ENCODE measurements at places on chromosomes 1 and 21. TPM values are rescaled to one million over a fixed set of nuclear protein-coding genes. Genes with fewer than 3 reads are reported as not detected.
A peak's percentile ranks its signal among the peaks of the same experiment; 100 is the strongest.

The TSSK3 gene
- 3.9 TPM for total RNA-seq

The E2F2 gene
- 46.1 TPM for total RNA-seq

The TNNI3K gene
- not detected for total RNA-seq

The C1orf226 gene
- total RNA-seq, result 34.3 TPM

The CYP4Z1 gene
- not detected for total RNA-seq

The PRAMEF8 gene
- not detected for total RNA-seq

The ERO1B gene
- 4.1 TPM for total RNA-seq

GRCh38 chr1:218990019-218990418 lies 183.7 kb upstream of the LYPLAL1 start:
- H3K4me1 ChIP-seq, result no peaks in the 10 kb centered on the region
- no peak overlapping the region for H3K4me3 ChIP-seq
- H3K36me3 ChIP-seq, result no peaks in the 10 kb centered on the region

DNA sequence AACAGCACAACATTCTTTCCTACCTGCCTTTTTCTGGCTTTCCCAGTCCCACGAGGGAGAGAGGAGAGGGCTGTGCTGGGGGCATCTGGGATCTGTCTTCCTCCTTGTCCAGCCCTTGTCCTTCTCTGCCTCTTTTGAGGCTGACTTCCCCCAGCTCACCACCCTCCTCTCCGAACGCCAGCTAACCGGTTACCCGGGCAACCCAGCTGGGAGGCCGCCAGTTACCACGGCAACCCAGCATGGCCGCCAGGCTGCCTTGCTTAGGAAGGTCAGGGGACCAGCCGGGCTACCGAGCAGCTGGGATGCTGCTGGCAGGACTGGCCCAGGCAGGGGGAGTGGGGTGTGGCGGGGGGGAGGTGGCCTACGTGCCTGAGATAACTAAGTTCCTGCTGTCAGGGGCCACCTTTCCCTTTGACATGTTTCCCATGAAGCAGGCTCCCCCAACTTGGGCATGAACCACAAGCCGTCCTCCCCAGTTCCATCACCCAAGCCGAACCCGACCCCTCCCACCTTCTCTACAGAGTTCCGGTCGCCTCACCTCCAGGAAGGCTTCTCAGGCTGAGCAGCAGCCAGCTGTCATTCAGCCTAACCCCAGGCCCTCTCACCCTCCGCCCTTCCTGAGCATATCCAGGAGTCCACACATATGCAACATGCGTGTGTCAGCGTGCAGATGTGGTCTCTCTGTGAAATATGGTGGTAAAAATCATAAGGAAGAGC lies 8.7 kb downstream of the PLEKHA6 start:
- no peaks in the 10 kb centered on the region for H3K36me3 ChIP-seq
- H3K4me1 ChIP-seq, result no peaks in the 10 kb centered on the region
- no peak overlapping the region for H3K27ac ChIP-seq
- no peak overlapping the region for H3K4me3 ChIP-seq
- no peaks in the 10 kb centered on the region for H3K27me3 ChIP-seq

DNA sequence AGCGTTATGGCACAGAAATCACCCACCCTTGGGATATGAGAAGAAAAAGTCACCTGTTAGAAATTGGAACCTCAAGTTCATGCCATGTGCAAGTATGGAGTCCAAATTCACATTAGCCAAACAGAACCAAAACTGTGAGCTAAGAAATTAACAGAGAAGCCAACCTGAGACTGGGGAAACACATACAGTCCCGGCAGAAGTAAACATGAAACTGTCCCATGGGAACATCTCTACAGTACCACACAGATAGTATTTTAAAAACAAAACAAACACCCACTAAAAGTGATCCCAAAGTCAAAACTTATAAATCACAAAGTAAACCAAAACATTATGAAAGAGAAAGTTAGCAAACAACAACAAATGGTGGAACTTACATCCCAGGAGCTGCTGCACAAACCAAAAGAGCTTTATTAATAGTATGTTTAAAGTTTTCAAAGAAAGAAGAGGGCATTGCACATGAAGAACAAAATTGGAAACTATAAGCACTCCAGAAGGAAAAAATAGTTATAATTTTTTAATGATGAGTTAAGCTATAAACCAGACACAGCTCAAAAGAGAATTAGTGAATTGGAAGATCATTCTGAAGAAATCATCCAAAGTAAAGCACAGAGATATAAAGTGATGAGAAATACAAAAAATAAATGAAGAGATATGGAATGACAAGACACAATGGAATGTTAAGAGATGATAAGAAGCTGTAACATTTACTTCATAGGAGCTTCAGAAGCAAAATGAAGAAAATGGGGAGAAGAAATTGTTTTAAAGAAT lies 83.5 kb upstream of the COA6 start:
- H3K4me3 ChIP-seq, result no peak overlapping the region
- no peak for DNase-seq
- peak overlapping the region; percentile 10 for H3K27ac ChIP-seq
- H3K4me1 ChIP-seq, result peaks cover 22% of the 10 kb centered on the region
- H3K27me3 ChIP-seq, result no peaks in the 10 kb centered on the region

DNA sequence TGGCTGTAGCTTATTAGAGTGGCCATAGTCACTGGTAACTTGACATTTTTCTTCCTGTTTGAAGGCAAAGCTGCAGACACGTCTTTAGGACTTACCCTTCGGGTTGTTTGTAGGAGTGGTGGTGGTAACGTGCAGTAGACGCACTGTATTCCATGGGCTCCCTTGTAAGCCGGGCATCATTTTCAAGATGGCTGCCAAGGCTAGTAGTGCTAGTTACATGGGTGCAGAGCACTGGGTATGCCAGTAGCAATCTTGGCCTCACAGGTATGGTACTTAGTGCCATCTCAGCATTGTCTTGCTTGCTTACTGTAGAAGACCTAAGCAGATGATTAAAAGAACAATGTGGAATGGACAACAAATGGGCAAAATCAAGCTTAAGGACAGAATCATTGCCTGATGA lies 1.9 kb downstream of the YBX1 start:
- H3K4me3 ChIP-seq, result peak overlapping the region; percentile 79
- peaks cover 49% of the 10 kb centered on the region for H3K36me3 ChIP-seq
- H3K4me1 ChIP-seq, result peaks cover 31% of the 10 kb centered on the region
- no peak overlapping the region for H3K27ac ChIP-seq
- DNase-seq, result peak; percentile 71
- H3K27me3 ChIP-seq, result no peaks in the 10 kb centered on the region

GRCh38 chr1:113663165-113663951 lies 95.9 kb downstream of the PHTF1 start:
- H3K36me3 ChIP-seq, result no peaks in the 10 kb centered on the region
- H3K4me3 ChIP-seq, result no peak overlapping the region
- no peak overlapping the region for H3K27ac ChIP-seq
- H3K4me1 ChIP-seq, result no peaks in the 10 kb centered on the region
- no peak for DNase-seq

GRCh38 chr21:32338209-32338921 lies 39.7 kb downstream of the MRAP start:
- H3K4me3 ChIP-seq, result no peak overlapping the region
- H3K4me1 ChIP-seq, result no peaks in the 10 kb centered on the region
- no peaks in the 10 kb centered on the region for H3K27me3 ChIP-seq
- H3K36me3 ChIP-seq, result peaks cover 72% of the 10 kb centered on the region
- H3K27ac ChIP-seq, result no peak overlapping the region

GRCh38 chr21:36145259-36145658 lies 10.4 kb downstream of the CBR3 start:
- H3K27ac ChIP-seq, result no peak overlapping the region
- H3K4me3 ChIP-seq, result no peak overlapping the region
- DNase-seq, result no peak

GRCh38 chr1:41526956-41527561 lies 42.6 kb upstream of the EDN2 start:
- no peaks in the 10 kb centered on the region for H3K36me3 ChIP-seq
- no peak overlapping the region for H3K4me3 ChIP-seq
- H3K4me1 ChIP-seq, result no peaks in the 10 kb centered on the region
- DNase-seq, result no peak

DNA sequence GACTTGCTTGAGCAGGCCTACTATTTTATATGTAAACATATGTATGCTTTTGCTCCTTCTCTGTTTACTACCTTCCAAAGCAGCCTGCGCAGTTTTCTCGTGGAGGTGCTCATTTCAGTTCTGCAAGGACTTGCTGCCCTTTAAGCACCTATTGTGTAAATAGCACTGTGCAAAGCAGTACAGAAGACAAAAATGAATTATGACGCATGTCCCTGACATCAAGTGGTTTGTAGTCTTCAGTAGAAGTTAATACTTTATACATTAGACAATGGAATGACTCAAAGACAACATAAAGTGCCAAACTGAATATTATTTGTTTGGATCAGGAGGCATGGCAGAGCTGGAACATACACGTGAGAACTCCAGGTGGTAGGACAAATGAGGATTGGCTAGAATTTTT lies 611.7 kb downstream of the LMO4 start:
- H3K27ac ChIP-seq, result no peak overlapping the region
- peaks cover 25% of the 10 kb centered on the region for H3K4me1 ChIP-seq
- H3K27me3 ChIP-seq, result no peaks in the 10 kb centered on the region
- DNase-seq, result no peak

- no peak for DNase-seq
- no peaks in the 10 kb centered on the region for H3K27me3 ChIP-seq
- no peaks in the 10 kb centered on the region for H3K4me1 ChIP-seq
- no peak overlapping the region for H3K27ac ChIP-seq
- no peak overlapping the region for H3K4me3 ChIP-seq
Measured at GRCh38 chr21:41071258-41072171, 96.4 kb upstream of the BACE2 start.

GRCh38 chr1:23103001-23103889 lies 65.4 kb downstream of the LUZP1 start:
- no peaks in the 10 kb centered on the region for H3K36me3 ChIP-seq
- DNase-seq, result peak; percentile 69
- H3K4me3 ChIP-seq, result no peak overlapping the region
- H3K4me1 ChIP-seq, result peaks cover 39% of the 10 kb centered on the region
- H3K27me3 ChIP-seq, result no peaks in the 10 kb centered on the region

DNA sequence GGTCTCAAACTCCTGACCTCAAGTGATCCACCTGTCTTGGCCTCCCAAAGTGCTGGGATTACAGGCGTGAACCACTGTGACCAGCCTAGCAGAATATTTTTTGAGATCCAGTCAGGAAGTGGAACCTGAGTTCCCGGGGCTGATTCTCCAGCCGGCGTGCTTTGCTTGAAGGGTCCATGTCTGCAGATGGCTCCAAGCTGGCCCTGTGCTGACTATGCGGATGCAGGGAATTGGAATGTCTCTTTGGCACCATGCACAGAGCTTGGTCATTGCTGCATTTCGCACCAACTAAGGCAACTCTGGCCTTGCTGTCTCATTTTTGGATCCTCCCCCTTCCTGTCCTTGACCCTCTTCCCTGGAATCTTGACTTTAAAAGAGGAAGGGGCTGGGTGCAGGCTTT lies 28.1 kb downstream of the ARHGEF10L start:
- DNase-seq, result no peak
- no peaks in the 10 kb centered on the region for H3K36me3 ChIP-seq
- no peak overlapping the region for H3K27ac ChIP-seq
- H3K4me3 ChIP-seq, result no peak overlapping the region
- no peaks in the 10 kb centered on the region for H3K27me3 ChIP-seq

DNA sequence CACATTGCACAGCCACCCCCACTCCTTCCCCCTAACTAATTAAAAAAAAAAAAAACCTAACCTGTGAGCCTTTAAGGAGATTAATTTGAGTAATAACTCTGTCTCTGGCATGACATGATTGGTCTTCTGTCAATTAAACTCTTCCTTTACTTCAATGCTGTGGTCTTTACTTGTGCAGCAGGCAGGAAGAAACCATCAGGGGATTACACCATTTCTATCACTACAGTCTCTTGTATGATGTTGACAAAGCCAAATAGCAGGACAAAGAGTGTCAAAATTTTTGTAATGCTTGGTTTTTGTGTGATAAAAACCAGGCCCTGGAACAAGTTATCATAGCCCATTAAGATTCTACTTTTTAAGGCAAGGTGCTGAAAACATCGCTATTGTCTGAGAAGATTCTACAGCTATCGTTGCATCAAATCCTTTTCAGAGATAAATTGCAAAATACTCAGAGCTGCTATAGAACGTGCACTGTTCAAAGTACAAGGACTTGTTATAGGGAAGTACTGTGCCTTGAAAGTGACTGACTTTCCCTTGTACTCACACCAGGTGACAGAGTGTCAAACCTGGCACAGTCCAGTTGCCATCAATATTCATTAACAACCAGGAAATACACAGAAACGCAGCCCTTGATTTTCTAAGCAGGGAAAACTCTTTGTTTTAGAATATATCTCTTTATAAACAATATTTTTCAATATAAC lies 37.7 kb downstream of the LHX9 start:
- H3K4me3 ChIP-seq, result no peak overlapping the region
- no peaks in the 10 kb centered on the region for H3K27me3 ChIP-seq
- H3K36me3 ChIP-seq, result no peaks in the 10 kb centered on the region
- H3K4me1 ChIP-seq, result no peaks in the 10 kb centered on the region
- no peak overlapping the region for H3K27ac ChIP-seq

GRCh38 chr1:239723776-239724367 lies 337.5 kb downstream of the CHRM3 start:
- no peak overlapping the region for H3K4me3 ChIP-seq
- H3K4me1 ChIP-seq, result no peaks in the 10 kb centered on the region
- no peak for DNase-seq
- H3K27me3 ChIP-seq, result no peaks in the 10 kb centered on the region
- H3K36me3 ChIP-seq, result no peaks in the 10 kb centered on the region

DNA sequence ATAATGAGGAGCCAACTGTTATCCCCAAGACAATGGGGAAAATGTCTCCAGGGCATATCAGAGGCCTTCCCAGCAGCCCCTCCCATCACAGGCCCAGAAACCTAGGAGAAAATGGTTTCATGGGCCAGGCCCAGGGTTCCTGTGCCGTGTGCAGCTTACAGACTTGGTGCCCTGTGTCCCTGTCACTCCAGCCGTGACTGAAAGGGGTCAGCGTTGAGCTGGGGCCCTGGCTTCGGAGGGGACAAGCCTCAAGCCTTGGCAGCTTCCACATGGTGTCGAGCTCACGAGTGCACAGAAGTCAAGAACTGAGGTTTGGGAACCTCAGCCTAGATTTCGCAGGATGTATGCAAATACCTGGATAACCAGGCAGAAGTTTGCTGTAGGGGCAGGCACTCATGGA lies 18.1 kb downstream of the SIPA1L2 start:
- no peak for DNase-seq
- H3K27ac ChIP-seq, result no peak overlapping the region
- no peaks in the 10 kb centered on the region for H3K27me3 ChIP-seq
- H3K4me1 ChIP-seq, result peaks cover 27% of the 10 kb centered on the region
- no peak overlapping the region for H3K4me3 ChIP-seq

DNA sequence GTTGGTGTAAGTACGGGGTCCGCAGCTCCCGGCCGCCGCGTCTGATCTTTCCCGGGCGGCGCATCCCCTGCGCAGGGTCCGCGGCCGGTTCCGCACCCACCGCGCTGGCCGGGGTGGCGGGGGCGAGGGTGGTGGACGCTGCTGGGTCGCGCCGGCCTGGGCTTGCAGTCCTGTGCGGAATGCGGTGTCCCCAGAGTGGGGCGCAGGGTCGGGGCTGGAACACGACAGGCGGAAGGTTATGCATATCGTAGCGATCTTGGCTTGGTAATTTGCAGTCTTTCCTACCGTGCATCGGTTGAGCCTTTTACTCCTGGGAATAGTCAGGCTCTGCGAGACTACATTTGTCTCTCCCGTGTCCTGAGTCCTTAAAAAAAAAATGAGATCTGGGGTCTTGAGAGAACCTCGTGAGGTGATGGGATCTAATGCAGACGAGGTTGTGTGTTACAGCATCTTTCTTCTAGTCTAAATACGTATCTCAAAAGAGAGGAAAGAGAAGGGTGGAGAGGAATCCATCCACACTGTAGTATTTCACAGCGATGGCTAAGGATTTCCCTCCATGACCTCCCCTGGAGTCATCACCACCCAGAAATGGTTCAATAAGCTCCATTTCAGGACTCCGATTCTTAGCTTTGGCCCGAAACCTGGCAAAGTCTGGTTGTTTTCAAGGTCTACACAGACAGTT lies 572 bp downstream of the ATP1B1 start:
- peak overlapping the region; percentile 70 for H3K4me3 ChIP-seq

- H3K36me3 ChIP-seq, result no peaks in the 10 kb centered on the region
- no peak overlapping the region for H3K27ac ChIP-seq
- peaks cover 3% of the 10 kb centered on the region for H3K4me1 ChIP-seq
- no peak for DNase-seq
- H3K27me3 ChIP-seq, result no peaks in the 10 kb centered on the region
Measured at GRCh38 chr1:202242080-202242419, 48.5 kb downstream of the LGR6 start.

Measured in A673 (cell line).